ENCODE measurements at places on chromosomes 4 and X.

DNA sequence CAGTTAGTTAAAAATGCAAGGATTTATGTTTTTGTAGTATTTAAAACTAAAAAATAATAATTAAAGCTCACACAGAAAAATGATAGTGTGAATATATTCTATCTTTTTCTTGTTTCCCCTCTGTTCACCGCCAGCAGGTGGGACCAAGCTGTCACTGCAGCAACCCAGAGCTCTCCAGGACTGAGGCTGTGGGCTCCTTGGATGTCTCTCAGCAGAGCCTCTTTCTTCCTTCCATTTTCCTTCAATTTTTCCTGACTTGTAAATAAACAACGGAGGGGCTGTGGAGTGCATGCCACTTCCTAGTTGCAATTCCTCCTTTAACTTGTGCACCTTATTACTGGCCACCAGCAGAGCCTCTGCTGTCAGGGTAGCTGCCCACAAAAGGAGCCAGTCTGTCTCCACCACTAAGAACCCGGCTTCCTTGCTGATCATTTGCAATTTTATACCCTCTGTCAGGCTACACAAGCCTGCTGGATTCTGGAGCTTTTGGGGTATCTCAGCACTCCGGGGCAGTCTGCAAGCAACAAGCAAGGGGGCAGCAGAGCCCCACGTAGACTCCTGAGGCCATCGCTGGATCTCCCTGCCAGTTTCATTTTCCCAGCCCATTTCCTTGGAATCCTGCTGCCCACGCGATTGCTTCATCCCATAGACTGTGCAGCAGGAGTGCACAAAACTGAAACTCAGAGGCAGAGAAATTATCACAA lies 1467.4 kb downstream of the C4orf33 start:
- DNase-seq = peak; percentile 0

DNA sequence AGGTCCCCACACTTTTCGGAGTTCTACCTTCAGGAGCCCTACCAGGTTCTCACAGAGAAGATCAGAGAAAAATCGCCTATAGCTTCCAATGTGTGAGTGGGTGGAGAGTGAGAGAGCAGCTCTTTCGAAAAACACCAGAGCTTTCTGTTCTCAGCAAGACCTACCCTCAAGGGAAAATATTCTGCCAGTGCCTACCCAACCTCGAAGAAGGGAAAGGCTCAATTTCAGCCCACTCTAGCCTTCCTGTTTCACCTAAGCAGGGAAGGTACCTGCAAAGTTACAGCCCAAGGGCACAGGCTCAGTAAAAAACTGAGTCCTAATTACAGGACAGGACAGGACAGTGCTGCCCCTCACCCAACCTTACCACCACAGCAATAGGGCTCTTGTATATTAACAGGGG lies 104.0 kb upstream of the WDR17 start:
- no peak for DNase-seq

DNA sequence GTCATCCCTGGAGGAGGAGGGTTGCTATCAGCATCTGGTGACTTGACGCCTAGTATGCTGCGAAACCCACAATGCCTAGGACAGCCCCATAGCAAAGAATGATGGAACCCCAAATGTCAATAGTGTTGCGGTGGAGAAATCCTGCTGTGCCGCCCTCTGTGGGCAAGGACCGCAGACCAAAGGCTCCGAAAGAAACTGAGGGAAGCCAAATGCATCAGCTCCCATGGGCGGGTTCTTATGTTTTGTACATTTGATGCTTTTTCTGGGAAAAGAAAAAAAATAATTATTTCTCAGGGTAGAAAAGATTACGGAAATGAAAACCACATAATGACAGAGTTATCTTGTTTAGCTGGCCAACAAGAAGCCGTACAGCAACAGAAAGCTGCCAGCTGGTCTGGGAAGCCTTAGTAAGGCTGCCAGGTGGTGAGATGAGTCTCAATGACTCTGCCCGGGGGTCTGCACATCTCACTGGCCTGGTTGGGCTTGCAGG lies 95.0 kb upstream of the TBL1X start:
- no peak for DNase-seq

DNA sequence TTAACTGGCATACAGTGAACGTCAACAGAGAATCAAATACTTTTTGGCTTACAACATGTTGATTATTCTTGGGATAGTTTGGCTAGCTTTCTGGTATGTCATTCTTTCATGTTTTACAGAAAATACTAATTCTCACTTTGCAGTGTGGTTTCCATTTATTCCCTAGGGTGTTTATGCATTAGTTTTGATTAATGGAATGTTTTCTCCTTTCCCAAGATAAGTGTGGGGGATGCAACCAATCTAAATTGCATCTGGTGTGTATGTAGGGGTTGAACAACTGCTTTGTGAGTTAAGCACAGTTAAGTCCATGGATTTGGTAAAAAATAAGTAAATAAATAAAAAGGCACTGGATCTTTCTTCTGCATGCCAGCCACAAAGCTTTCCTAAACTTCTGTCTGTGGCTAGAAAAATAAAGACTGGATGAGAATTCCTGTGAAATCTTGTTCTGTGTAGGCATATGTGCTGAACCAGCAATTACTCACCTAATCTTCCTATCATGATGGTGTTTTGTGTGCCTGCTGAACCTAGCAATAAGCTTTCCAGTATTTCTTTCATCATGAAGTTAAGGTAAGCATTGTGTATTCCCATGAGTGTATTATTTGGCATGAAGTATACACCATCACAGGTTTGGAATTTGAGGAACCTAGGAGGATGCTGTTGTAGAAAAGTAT lies 50.6 kb upstream of the TENM3 start:
- no peak for DNase-seq

DNA sequence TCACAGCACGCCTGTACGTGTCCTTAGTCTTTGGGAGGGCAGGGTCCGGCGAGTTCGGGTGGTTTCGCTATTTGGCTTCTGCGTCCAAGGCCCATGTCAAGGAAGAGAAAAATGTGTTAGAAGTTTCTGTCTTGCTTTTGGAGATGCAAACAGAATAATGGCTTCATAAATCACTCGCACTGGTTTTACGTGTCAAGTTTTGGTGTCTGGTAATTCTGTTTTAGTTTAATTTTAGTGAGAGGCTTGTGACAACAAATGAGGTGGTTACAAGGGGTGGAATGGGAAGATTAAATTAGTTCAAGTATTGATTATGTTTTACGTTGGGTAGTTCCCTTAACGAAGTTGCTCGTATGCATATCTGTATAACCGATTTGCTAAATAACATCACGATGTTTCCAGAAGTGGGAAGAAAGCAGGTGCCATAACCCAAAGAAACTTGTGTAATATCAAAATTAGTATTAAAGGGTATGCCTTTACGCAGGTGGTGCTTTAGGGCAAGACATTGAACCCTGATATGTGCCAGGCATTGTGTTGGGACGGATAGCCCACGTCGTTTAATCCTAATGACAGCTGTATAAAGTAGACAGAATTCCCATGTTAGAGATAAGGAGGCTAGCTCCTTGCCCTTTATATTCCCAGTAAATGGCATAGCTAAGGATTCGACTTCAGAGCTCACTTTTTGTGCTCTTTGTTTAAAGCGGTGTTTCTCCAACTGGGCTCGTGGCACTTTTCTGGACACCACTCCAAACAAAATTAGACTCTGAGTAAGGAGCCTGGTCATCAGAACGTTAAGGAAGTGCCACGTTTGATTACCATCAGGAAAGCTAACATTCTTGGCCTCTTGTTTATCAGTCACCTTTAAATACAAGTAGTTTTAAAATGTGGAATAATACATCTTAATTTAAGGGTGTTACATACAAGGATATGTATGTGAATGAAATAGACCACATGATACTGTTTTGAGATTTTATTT lies 843 bp downstream of the RPL34 start:
- no peak for DNase-seq
